CD4-positive, alpha-beta T cell treated with Interferon gamma for 1 hour (primary cell): ENCODE measurements at places on chromosomes 5 and 9.

GRCh38 chr5:91031402-91031752 lies 351.7 kb downstream of the ARRDC3 start:
- no peak for DNase-seq

DNA sequence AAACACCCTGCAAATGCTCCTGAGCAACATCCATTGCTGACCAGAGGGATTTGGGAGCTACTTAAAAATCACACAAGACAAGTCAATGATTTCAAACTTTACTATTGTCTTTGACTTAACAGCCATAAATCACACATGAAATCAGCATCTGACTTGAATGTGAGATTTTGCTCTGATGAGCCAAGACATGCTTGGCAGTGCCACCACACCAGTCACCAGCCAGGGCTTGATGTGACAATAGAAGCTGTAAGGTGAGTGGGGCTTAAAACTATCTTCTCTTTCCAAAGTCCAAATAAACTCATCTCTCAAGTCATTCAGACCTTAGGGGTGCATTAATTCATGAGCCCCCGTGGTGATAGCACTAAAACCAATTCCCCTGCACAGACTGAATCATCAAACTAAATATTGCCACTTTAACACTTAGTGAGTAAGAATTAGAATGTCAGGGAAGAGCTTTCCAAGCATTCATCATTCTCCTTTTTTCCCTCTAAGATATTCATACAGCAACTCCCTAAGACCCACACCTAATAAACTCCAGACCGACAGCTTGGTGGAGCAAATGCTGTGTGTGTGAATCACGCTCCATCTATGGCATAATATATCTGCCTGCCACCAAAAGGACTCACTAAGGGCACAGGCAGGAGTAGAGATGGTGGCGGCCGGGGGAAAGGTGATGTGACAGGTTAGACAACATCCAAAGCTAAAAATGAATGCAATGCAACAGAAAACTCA lies 119.4 kb downstream of the SPOCK1 start:
- DNase-seq = no peak

- DNase-seq = no peak
Measured at GRCh38 chr5:61000887-61001286, 55.9 kb downstream of the NDUFAF2 start.

GRCh38 chr9:105698348-105698870 lies 4.1 kb downstream of the TMEM38B start:
- no peak for DNase-seq

DNA sequence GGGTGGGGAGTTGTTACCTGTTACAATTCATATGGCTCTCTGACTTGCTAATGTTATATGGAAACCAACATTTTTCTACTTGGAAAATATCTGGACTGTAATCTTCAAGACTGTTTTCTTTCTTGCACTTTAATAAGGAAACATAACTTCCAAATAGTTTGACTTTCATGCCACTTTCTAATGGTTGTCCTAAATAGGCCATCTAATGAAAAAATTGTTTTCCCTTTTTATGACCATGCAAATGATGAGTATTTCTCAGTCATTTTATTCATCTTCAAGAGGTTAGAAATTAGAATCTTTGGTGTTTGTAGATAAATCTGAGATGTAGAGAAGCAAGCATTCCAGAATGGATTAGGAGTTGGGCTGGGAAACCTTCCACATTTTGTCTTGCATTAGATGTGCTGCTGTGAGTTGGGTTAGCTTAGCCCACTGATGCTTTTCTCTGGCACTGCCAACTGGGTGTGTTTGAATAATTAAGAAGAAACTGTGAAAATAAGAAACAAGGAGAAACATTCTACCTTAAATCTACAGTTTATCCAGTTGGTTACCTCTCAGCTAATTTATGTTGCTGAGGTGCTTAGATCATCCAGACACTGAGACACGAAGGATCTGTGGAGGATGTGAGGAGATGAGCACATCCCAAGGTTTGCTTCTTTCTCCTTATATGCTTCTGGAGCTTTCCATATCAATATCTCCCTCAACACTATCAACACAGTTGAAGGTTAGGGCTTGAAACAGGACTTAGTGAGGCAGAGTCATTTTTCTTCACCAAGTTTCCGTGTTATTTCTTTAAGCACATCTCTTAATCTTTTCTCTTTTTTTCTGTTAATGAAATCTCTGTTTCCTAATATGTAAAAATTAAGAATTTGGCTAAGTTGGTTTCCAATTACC lies 2.7 kb downstream of the RASGRF2 start:
- no peak for DNase-seq

DNA sequence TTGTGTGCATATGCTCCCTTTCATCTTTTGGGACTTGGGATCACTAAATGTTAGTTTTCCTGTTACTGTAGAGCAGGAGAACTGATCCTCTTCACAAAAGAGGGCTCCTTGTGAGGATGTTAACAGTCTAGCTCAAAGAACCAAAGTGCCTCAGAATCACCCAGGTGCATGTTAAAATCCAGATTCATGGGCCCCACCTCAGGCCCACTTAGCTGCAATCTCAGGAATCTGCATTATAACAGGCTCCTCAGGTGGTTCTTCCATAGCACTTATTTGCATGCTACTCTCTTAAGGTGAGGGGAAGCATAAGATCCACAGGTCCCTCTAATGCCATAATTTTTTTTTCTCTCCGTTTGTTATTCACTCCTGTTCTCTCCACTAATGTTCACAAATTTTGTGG lies 14.8 kb upstream of the MEF2C start:
- DNase-seq = no peak

- DNase-seq = no peak
Measured at GRCh38 chr5:135709208-135709575, 125.3 kb upstream of the SLC25A48 start.

GRCh38 chr9:16348531-16348930 lies 521.9 kb downstream of the BNC2 start:
- no peak for DNase-seq

DNA sequence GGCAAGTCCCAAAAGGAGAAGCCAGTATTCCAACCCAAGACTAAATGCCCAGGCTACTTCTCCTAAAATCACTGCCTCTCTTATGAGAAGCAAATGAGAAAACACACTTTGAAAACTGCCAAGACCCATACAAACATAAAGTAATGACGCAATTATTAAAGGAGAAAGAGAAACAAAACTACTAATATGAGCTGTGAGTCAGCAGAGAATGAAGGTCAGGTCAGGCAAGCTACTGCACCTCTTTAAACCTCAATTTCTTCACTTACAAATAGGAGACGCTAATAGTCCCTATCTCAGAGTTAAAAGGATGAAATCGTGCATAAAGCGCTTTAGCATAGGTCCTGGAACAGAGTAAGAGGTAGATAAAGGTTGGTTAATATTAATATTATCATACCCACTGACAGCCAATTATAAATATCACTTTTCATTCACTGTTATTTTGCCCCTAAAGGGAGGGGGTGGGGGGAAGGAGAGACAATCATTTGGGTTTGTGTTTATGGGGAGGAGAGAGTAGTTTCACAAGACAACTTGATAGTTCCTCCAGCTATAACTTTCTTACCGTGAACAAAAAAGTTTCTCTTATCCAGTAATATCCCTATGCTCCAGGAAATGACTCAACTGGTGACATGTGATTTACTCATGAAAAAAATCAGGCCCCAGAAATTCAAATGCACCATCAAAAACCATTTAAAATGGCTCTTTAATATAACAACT lies 3.6 kb downstream of the PSMB7 start:
- no peak for DNase-seq

GRCh38 chr9:124541824-124542223 lies 34.6 kb upstream of the NR5A1 start:
- no peak for DNase-seq

DNA sequence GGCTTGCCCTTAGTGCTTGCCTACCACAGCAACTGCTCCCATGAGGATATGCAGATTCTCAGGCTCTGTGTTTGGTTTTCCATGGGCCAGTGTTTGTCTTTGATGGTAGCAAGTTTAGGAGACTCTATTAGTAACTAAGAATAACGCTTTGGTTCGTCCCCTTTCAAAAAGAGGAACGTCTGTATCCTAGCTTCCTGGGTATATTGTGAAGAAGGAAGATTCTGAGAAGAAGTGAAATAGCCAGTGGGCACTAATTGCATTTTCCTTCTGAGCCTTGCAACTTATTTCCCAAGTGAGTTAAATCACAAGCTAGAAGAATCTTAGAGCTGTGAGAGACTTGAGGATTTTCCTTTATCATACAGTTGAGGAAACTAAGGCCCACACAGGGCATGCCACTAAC lies 376.8 kb downstream of the PIK3R1 start:
- DNase-seq = no peak

- DNase-seq = no peak
Measured at GRCh38 chr9:116174347-116174746, 20.8 kb downstream of the PAPPA start.

GRCh38 chr9:95280745-95281144 lies 36.8 kb downstream of the FANCC start:
- DNase-seq = no peak

- DNase-seq = no peak
Measured at GRCh38 chr5:23234197-23234596, 273.2 kb upstream of the PRDM9 start.

- DNase-seq = no peak
Measured at GRCh38 chr5:53008751-53009150, 19.6 kb downstream of the ITGA2 start.

DNA sequence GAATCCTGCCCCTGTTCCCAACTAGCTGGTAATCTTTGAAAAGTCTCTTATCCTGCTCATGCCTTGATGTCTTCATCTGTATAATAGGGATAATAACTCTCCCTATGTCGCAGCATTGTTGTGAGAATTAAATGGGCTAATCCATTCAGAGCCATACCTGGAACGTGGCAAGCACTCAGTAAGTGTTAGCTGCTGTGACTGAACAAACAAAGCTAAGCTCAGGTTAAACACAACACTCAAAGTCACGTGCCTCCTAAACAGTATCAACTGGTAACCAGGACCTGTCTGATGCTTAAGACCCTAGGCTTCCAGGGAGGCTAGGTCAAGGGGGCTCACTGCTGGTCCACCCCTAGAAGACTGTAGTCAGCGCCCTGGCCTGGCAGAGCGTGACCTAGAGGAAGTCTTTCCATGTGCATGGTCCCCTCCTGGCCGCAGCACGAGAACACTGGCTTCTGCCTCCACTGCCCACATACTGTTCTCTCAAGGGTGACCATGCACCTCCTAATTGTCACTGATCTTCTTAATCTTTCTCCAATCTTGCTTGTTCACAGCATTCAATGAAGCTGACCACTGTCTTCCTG lies 211.1 kb downstream of the TTLL11 start:
- no peak for DNase-seq

DNA sequence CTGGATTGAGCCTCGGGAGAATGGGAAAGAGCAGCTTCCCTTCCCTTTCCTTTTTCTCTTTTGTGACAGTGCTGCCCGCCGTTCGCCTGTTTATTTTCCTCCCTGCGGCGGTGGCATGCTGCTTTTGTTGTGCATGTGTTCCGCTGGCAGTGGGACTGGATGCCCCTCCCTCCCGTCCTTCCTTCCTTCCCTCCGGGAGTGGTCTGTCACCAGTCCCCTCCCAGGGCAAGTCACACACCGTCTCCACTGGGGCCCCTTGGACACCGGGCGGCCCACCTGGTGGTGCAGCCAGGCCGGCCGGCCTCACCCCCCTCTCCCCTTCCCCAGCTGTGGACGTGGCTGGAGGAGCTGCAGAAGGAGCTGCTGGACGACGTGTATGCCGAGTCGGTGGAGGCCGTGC lies 214.7 kb downstream of the TRIO start:
- DNase-seq = no peak

- DNase-seq = no peak
Measured at GRCh38 chr5:68528821-68529273, 313.3 kb downstream of the PIK3R1 start.

- DNase-seq = no peak
Measured at GRCh38 chr9:93996863-93997262, 41.7 kb upstream of the BARX1 start.

GRCh38 chr9:8259028-8259427 lies 459.4 kb upstream of the DMAC1 start:
- no peak for DNase-seq

GRCh38 chr9:20786807-20787206 lies 102.7 kb downstream of the FOCAD start:
- DNase-seq = no peak

GRCh38 chr5:109041317-109041716 lies 293.6 kb downstream of the FER start:
- no peak for DNase-seq

- no peak for DNase-seq
Measured at GRCh38 chr5:81717860-81718259, 33.0 kb downstream of the SSBP2 start.

DNA sequence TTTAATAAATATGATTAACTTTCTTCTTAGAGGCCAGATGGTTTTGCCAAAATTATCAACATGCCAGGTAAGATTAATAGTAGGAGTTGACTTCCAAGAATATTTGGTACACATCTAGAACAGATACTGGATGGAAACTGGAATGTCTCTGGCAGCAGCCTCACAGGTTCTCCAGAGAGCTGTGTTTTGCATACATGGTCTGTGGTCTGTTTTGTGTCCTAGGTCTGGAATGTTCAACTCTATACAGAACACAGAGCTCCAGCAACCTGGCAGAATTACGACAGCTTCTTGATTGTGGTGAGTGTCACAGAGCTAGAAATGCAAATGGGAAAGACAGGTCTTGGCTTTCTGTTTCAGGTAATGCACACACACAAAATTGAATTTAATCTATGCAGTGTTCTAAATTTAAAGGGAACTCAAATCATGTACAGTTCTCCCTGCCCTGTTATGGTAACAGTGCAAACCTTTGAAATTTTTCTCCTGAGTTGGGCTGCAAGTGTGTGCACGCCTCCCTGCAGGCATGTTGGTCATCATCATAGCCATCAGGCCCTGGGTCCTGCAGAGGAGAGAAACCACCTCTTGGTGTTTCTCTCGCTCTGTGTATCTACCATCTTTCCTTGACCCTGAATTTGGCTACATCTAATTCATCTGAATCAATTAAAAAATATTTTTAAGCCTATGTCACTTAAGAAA lies 58.3 kb downstream of the PIK3R1 start:
- DNase-seq = no peak

GRCh38 chr9:83382421-83382820 lies 155.8 kb downstream of the FRMD3 start:
- no peak for DNase-seq

GRCh38 chr9:25350011-25350410 lies 328.2 kb downstream of the TUSC1 start:
- DNase-seq = no peak

DNA sequence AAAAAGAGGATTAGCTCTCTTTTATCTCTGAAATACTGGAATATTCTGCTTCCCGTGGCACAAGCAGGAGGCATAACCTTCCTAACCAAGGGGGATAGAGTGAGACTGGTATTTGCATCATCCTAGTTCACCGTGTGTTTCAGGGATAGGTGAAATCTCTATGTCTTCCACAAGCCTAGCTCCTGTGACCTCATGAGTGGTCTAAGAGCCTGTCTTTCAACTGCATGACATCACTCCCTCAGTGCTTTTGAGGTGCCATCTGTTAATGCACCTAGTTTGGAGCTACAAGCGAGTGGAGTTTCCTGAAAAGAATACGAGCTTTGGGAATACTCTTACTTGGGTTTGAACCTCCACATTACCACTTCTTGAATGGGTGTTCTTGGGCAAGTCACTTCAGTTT lies 181.8 kb downstream of the PAPPA start:
- DNase-seq = no peak
